ENCODE measurements at places on chromosomes 7 and 10. TPM values are rescaled to one million over a fixed set of nuclear protein-coding genes. Genes with fewer than 3 reads are reported as not detected.

GRCh38 chr7:107694386-107694785 lies 33.8 kb downstream of the SLC26A4 start:
- H3K4me1 ChIP-seq: peaks cover 7% of the 10 kb centered on the region
- H3K36me3 ChIP-seq: no peaks in the 10 kb centered on the region
- no peak for DNase-seq
- no peak overlapping the region for H3K27ac ChIP-seq

- H3K27ac ChIP-seq: no peak overlapping the region
- H3K4me1 ChIP-seq: no peaks in the 10 kb centered on the region
- H3K4me3 ChIP-seq: no peak overlapping the region
- H3K27me3 ChIP-seq: peaks cover 3% of the 10 kb centered on the region
- no peak for DNase-seq
- H3K36me3 ChIP-seq: no peaks in the 10 kb centered on the region
These were observed 123.8 kb downstream of the ADRA2A start for GRCh38 chr10:111200505-111201186.

Gene LOXL4
- not detected for total RNA-seq

DNA sequence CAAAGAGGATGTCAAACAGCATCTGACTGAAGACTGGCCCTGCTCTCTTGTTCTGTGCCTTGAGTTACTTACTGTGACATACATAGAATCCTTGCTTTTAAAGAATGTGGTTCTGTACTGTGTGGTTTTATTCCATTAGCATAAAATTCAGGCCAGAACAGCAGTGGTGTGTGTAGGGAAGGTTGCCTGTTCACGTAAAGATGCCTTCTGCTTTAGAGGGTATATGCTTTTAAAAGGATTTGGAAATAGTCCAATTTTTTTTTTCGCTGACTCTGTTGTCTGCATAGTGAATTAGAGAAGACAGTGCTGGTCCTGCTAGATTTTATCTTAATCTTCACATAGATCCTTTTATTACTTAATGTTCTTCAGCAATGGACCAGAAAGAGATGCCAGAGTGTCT lies 470.8 kb upstream of the SEMA3A start:
- no peaks in the 10 kb centered on the region for H3K4me1 ChIP-seq
- DNase-seq: no peak
- H3K4me3 ChIP-seq: no peak overlapping the region
- H3K27ac ChIP-seq: no peak overlapping the region
- H3K36me3 ChIP-seq: no peaks in the 10 kb centered on the region
- no peaks in the 10 kb centered on the region for H3K27me3 ChIP-seq

GRCh38 chr10:23120001-23120934 lies 24.9 kb downstream of the MSRB2 start:
- H3K4me3 ChIP-seq: no peak overlapping the region
- no peaks in the 10 kb centered on the region for H3K4me1 ChIP-seq
- no peak overlapping the region for H3K27ac ChIP-seq
- no peaks in the 10 kb centered on the region for H3K36me3 ChIP-seq
- H3K27me3 ChIP-seq: no peaks in the 10 kb centered on the region

Gene VDAC2
- 253 TPM for total RNA-seq

DNA sequence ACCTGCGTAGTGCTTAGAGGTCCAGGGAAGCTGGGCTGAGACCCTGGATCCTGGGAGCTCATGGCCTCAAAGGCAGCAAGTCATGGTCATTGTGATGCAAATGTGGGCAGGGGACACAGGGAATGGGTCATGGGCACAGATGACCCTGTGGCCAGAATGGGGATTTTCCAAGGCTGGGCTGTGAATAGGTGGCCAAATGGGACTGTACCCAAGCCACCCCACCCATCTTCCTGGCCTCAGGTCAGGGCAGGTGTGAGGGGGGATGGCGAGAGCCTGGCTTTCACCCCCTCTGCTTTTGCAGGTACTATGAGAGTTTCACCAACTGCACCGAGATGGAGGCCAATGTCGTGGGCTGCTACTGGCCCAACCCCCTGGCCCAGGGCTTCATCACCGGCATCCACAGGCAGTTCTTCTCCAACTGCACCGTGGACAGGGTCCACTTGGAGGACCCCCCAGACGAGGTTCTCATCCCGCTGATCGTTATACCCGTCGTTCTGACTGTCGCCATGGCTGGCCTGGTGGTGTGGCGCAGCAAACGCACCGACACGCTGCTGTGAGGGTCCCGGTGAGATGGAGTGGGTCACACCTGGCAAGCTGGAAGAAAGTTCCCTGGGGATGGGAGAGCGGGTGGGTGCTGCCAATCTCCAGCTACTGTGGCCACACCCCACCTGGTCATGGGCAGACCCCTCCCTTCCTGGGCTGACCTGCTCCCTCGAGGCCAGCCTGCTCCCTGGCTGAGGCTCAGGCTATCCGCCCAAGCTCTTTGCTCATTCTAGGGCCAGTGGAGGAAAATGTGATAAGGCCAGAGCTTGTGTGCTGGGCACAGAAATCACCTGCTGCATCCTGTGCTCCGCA lies 25.5 kb downstream of the RAMP3 start:
- no peak overlapping the region for H3K27ac ChIP-seq
- peaks cover 5% of the 10 kb centered on the region for H3K27me3 ChIP-seq
- H3K4me3 ChIP-seq: no peak overlapping the region

GRCh38 chr10:101110856-101111523 lies 20.1 kb upstream of the TLX1 start:
- no peak overlapping the region for H3K27ac ChIP-seq
- peaks cover 27% of the 10 kb centered on the region for H3K27me3 ChIP-seq
- H3K4me3 ChIP-seq: no peak overlapping the region
- no peaks in the 10 kb centered on the region for H3K36me3 ChIP-seq
- no peaks in the 10 kb centered on the region for H3K4me1 ChIP-seq

- H3K27me3 ChIP-seq: peaks cover 6% of the 10 kb centered on the region
- H3K36me3 ChIP-seq: no peaks in the 10 kb centered on the region
- H3K4me1 ChIP-seq: no peaks in the 10 kb centered on the region
- no peak overlapping the region for H3K4me3 ChIP-seq
These were observed 49.5 kb upstream of the CREB5 start for GRCh38 chr7:28362812-28363211.

GRCh38 chr7:100675581-100676350 lies 2.2 kb downstream of the GNB2 start:
- H3K27me3 ChIP-seq: no peaks in the 10 kb centered on the region
- H3K4me3 ChIP-seq: peak overlapping the region; percentile 83
- H3K27ac ChIP-seq: peak overlapping the region; percentile 82
- H3K36me3 ChIP-seq: peaks cover 28% of the 10 kb centered on the region
- DNase-seq: peak; percentile 90

DNA sequence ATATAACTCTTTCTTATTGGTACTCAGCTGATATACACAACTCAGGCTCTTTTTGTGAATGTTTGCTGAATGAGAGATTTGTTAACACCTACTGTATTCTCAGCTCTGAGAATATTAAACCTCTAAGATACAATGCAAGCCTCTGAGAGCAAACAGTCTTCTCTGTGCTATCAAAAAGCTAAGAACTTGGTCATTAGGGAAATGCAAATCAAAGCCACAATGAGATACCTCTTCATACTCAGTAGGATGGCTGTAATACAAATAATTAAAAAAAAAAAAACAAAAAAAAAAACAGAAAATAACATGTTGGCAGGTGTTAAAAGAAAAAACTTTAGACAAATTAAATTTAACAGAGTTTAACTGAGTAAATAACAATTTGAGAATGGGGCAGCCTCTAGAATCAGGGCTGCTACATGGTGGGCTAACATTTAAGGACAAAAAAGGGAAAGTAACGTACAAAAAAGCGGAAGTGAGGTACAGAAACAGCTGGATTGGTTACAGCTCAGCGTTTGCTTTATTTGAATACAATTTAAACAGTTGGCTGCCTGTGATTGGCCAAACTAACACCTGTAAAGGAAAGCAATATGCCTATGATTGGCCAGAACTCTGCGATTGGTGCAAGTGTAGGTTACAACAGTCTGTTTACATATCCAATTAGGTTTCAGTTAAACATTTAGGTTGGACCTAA lies 14.8 kb upstream of the MTURN start:
- no peak for DNase-seq
- no peak overlapping the region for H3K4me3 ChIP-seq
- H3K27ac ChIP-seq: no peak overlapping the region
- H3K27me3 ChIP-seq: no peaks in the 10 kb centered on the region
- H3K36me3 ChIP-seq: no peaks in the 10 kb centered on the region
- H3K4me1 ChIP-seq: peaks cover under 1% of the 10 kb centered on the region

DNA sequence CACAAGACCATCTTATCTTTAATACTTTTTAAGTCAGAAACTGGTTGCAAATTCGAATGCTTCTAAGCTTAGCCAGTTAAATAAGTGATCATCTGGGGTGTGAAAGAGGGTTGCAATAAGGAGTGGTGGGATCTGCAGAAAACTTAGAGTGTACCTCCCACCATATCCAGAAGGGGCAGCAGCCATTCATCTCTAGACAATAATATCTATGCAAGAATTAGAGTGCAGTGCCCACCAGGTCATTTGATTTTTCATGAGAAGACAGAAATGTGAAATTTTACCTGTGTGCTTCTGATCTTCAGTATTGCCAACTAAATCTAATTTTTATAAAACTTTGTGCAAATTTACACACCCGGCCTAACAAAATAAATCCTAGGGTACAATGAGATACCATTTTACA lies 127.2 kb upstream of the SP4 start:
- H3K4me1 ChIP-seq: peaks cover 11% of the 10 kb centered on the region
- H3K27me3 ChIP-seq: no peaks in the 10 kb centered on the region
- no peak overlapping the region for H3K4me3 ChIP-seq
- peak; percentile 15 for DNase-seq
- H3K36me3 ChIP-seq: no peaks in the 10 kb centered on the region

Gene PHYHIPL
- not detected for total RNA-seq
